ENCODE measurements at places on chromosomes 3 and 15. TPM values are rescaled to one million over a fixed set of nuclear protein-coding genes. Genes with fewer than 3 reads are reported as not detected.

- H3K27me3 ChIP-seq: no peaks in the 10 kb centered on the region
- no peaks in the 10 kb centered on the region for H3K4me1 ChIP-seq
- DNase-seq: no peak
Observed at GRCh38 chr3:65550137-65550536, 488.6 kb downstream of the MAGI1 start.

The MGLL gene
- total RNA-seq: 1.0 TPM

The PLA1A gene
- total RNA-seq: not detected

The CCR2 gene
- total RNA-seq: 2.0 TPM

All from naive thymus-derived CD4-positive, alpha-beta T cell (primary cell).